Fibroblast of mammary gland (primary cell): ENCODE measurements at places on chromosomes 1 and 21.

GRCh38 chr1:84480650-84481049 is 1.6 kb downstream of the RPF1 start:
- no peak for DNase-seq

- DNase-seq, result no peak
These were observed 512.7 kb downstream of the LMO4 start for GRCh38 chr1:87841332-87841731.

DNA sequence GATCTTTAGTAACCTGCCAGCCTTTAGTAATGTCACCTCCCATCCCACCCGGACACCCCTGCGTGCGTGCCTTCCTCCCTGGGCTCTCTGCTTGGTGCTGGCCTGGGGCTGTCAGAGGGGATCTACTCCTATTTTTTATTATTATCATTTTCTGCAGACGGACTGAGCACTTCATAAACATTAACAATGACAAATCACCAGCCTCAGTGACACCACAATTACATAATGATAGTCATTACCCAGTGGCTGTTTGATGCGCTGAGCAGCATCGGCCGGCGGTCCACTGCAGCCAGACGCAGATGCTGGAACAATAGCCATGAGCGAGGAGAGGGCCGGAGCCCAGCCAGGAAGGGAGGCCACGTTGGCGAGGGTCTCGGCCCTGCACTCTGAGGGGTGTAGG is 309.3 kb upstream of the AJAP1 start:
- DNase-seq, result no peak

- DNase-seq, result no peak
These were observed 96.5 kb downstream of the NME7 start for GRCh38 chr1:169271098-169271497.

DNA sequence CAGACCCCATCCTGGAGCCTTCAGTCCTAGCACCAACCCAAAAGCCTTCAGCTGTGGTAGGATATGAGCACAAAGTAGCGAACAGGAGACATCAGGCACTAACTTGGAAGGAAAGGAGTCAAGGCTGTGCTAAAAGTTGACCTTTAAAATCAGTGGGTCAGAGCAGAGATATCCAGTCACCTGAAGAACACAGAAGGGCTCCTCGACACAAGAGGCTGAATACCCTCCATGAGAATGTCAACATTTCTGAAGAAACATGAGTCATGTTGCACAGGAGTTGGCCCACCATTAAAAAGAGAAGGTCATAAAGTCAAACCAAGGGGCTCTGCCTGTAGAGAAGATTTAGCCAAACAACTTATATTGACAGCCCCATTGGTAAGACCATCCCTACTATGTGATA is 172.5 kb downstream of the PLPP3 start:
- no peak for DNase-seq

- no peak for DNase-seq
These were observed 1.8 kb downstream of the C2CD4D start for GRCh38 chr1:151837884-151838221.

DNA sequence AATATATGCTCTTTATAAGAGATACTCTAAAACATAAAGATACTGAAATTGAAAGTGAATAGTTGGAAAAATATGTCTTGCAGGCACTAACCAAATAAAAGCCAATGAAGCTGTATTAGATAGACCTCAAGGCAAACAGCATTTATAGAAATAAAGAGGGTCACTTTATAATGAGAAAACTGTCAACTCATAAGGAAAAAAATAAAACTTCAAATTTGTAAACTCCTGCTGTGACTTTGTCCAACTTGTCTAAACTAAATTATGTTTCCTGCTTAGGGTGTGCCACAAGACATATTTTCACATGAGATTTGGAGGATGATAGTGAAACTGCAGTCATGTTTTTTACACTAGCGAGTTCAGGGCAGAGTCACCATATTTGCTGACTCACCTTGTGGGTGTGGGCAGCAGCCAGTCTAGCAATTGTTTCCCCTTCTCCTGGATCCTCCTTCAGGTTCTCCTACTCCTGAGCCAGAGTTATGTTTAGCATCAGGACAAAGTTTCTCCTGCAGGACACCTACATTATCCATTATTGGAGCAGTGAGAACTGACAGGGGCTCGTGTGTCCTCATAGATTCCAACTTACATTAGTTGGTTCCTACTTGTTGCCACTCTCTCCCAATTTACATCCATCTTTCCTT is 43.8 kb downstream of the CD53 start:
- peak; percentile 22 for DNase-seq

- no peak for DNase-seq
These were observed 96.4 kb downstream of the SSBP3 start for GRCh38 chr1:54309631-54310366.

DNA sequence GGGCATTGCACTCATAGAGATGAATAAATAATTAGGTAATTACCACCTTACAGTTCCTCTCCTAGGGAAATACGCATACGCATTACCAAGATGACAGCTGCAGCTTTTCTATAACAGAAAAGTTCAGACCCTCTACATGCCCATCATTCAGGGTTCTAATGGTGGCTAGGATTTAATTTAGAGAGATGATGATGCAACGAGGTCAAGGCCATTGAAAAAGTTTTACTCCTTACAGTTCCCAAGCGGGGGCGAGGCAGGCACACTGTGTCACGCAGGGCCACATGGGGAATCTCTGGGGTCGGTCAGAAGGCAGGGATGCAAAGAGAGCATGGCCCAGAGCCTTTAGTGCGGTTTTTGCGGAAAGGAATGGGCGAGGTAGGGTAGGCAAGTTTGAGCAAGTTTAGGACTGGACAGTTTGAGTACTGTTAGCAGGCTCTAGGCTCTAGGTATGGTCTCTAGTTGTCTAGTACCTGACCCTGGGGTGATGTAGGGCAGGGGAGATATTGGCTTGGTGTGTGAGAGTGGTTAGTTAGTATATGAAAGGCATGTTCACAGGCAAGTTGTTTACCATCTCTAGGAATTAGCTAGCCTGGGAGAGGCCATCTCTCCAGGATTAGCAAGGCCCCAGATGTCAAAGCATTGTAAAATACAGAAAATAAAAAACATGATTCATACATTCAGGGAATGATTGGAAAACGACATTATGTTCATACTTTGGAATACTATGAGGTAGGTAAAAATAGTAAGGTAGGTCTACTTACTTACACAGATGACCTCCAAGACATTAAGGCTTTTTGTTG is 29.6 kb upstream of the ID3 start:
- DNase-seq, result peak; percentile 21

DNA sequence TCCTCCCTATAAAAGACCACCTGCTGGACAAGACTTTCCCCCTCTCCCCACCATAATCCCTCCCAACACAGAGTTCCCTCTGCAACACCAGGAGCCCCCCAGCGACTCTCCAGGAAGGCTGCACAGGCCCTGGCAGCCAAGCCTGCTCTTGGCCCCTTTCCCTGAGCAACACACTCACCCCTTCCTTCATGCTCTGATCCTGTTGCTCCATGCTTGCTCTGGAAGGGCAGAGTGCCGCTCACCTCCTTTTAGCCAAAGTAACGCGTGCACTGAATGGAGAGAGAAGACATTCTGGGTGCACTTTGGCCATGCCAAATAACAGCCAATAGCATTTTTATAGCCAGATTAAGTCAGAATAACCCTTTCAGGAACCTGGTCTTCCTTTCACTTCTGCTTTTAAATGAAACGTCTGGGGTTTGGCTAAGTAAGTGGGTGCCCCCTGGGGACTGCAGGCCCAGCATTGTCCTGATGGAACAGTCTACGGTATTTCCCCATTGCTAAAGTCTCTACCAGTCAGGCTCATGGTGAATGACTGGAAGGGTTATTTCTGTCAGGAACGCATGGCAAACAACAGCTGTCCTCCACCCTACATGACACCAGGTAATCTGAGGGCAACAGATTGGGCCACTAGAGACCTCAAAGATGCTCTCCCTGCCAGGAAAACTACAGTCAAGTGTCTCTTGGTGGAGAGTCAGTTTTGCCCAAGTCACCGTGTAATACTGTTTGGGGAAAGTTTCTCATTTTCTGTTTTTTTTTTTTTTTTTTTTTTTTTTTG is at the start of gene SLC2A5:
TSS of gene SLC2A5 (minus strand) at position 310 of the 775 bp plus-strand sequence. CDS start at position 211, 99 bp downstream.
- DNase-seq, result peak; percentile 54
